ENCODE measurements at places on chromosomes 7 and 10.

GRCh38 chr10:72310241-72310633, 36.5 kb downstream of the DDIT4 start:
- no peak for DNase-seq

GRCh38 chr10:110059925-110060324, 52.1 kb downstream of the ADD3 start:
- no peak for DNase-seq

DNA sequence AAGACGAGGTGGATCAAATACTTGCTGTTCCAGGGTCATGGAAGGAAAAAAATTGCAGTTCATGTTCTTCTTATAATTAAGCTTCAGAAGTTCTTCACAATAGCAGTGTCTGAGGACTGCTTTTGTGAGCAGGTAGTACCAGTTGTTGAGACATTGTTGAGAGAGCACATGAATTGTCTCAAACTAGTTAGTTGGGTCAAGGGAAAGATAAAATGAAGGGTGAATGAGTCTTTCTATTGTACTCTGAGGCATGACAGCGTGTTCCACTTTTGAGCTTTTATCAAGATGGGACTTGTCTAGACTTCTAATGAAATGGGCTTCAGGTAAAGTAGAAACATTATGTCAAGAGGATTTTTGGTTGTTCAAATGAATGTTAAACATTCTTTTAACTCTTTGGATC, 26.0 kb downstream of the KAT6B start:
- no peak for DNase-seq

DNA sequence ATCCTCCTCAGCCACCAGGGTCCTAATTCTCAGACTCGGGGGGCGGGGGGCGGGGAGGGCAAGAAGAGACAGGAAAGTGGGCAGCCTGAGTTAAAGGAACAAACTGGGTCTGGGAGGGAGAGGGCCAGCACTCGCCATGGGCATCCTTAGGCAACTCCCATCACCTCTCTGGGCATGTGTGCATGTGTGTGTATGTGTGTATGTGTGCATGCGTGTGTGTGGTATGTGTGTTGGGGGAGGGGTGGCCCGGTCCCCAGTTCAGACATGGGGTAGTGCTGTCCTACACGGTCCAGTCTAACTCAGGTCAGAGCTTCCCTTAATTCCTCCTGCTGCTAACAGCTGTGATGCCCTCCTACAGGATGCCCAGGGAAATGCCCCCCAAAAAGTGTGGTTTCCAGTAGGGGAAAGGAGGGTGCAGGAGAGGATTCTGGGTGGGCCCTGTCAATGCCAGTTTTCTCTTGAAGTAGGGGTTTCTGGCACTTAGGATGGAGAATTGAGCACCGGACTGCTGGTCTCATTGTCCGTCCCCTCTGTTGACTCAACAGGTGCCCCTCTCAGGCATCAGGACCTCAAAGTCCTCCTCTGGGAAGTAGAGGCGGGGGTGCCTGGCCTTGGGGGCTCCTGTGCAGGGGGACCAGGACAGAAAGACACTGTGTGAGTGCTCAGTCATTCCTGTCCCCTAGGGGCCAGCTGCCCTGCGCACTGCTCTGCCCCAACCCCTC, 15.1 kb upstream of the ZMIZ1 start:
- no peak for DNase-seq

- DNase-seq: no peak
These were observed 43.4 kb downstream of the PRPS1L1 start for GRCh38 chr7:17984288-17984687.

GRCh38 chr7:151807846-151808245, 69.1 kb downstream of the PRKAG2 start:
- DNase-seq: no peak

DNA sequence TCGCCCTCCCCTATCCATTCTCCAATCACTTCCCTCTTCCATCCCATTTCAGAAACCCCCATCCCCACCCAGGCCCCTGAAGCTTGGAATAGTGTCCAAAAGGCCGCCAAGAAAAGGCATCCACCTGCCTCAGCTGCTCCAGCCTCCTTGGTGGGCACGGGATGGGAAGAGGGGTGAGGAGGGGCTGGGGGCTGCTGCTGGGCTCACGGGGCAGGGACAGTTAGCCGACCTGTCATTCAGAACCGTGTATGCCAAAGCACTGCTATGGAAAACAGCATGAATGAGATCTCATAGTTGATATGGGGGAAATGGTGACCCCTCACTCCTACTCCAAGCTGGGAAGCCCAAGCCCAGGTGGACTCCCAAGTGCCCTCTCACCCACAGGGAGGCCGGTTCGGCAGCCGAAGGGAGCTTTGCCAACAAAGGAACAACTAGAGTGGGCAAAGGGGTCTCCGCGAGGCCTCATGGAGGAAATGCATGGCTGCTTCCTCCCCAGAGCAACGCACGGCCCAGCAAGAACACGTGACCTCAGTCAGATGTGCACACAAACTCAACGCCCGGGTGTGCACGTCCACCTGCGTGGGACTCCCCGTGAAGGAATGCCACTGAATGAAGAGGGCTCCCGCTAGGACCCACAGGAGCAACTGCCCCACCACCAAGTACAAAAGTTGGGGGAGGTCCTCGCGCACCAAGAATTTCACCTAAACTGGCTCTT, 52.5 kb downstream of the EBF3 start:
- no peak for DNase-seq

DNA sequence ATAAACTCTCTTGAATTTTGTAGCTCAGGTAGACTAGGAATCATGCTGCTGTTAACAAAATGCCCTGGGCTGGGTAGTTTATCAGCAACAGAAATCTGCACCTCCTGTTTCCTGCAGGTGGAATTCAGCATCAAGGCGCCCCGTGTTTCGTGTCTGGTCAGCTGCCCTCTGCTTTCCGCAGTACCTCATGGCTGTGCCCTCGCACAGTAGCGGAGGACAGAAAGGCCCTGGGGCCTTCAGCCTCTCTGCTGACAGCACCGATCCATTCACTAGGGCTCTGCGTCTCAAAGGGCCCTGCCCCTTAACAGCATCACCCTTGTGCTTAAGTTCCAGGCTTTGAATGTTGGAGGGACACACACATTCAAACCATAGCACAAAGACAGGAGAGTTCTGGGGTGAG, 90.0 kb downstream of the DYNC2I1 start:
- no peak for DNase-seq

GRCh38 chr10:1293636-1294435, 237.7 kb downstream of the WDR37 start:
- DNase-seq: no peak

GRCh38 chr7:29449569-29450260, 113.9 kb upstream of the PRR15 start:
- no peak for DNase-seq

- DNase-seq: no peak
These were observed 133.2 kb upstream of the INHBA start for GRCh38 chr7:41835976-41836530.

- DNase-seq: no peak
These were observed 18.7 kb downstream of the EDRF1 start for GRCh38 chr10:125738206-125738605.

GRCh38 chr10:72226418-72227027, 10.4 kb upstream of the ASCC1 start:
- no peak for DNase-seq

DNA sequence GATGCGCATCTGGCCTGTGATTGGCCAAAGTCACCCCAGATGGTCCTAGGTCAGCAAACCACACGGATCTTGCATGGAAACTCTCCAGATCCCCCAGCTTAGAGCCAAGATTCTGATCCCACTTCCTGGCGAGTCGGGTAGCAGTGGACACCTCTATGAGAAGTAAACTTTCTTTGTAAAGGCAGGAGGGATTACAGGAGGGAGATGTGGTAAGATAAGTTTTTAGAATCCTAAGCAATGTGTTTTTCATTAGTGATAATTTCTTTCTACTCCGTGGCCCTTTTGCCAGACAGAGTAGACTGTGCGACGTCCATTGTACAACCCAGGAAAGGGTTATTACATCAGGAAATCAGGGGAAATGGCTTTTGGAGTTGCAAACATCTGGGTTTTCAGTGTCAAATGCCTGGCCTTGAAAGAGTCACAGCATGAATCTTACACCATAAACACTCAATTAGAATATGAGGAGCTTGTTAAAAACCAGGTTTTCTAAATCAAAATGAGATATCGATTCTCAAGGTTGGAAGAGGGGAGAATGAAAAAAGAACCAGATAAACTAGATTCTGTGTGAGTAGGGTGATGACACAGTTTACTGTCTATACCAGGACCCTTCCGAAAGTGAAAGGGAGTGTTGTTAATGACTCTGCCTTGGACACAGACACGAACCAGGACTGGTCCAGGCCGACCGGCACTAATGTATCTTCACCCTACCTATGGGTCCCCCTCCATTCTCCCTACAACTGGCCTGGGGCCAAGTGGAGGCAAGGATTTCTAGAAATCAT, 61.9 kb upstream of the WAC start:
- no peak for DNase-seq

GRCh38 chr7:45609180-45609579, 35.0 kb downstream of the ADCY1 start:
- no peak for DNase-seq

DNA sequence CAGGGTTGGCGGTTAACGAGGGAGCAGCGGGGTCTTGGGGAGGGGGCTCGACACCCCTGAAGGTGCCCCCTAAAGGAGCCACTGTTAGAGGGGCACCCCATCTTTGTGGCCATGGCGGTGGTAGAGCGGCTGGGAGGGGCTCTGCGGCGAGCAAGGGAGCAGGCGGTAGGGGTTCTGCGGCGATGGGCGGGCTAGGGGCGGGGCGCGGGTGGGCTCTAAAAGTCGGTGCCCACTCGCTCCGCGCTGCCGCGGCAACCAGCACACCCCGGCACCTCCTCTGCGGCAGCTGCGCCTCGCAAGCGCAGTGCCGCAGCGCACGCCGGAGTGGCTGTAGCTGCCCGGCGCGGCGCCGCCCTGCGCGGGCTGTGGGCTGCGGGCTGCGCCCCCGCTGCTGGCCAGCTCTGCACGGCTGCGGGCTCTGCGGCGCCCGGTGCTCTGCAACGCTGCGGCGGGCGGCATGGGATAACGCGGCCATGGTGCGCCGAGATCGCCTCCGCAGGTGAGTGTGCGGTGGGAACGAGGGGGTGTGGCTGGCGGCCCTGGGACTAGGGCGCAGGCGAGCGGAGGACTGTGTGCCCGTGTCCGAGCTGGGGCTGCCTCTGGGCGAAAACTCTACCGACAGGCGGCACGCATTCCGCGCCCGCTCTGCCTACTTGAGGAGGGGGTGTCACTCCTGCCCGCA, at the start of gene MEST:
TSS of gene MEST (plus strand) at position 245 of the 682 bp plus-strand sequence. CDS start at position 474, 229 bp downstream.
- no peak for DNase-seq

DNA sequence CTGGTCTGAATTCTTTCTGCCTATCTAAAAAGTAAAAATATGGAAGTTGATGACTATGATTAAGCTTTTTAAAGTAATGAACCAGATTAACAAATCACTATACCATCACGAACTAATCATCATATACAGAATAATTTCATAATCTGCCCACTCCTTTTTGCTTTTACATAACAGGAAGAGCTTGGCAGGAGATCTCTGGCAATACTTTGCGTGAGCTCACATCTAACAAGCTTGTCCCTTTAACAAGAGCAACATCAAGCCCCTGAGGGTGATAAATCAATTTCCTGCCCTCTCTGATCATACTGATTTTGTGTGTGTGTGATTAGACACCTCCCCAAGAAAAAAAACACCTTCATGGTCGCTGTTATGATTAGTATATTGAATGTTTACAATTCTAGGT, 143.5 kb upstream of the ASAH2 start:
- DNase-seq: no peak

GRCh38 chr7:25485026-25485425, 256.7 kb upstream of the NPVF start:
- DNase-seq: no peak

GRCh38 chr7:157012113-157012547, 1.7 kb upstream of the MNX1 start:
- DNase-seq: no peak

GRCh38 chr10:36236931-36237330, 594.8 kb upstream of the FZD8 start:
- no peak for DNase-seq

- DNase-seq: no peak
These were observed 12.6 kb upstream of the OR6B1 start for GRCh38 chr7:143987513-143987912.

- DNase-seq: no peak
These were observed 73.0 kb upstream of the STK17A start for GRCh38 chr7:43509906-43510305.

GRCh38 chr10:5461914-5462840, 37.2 kb downstream of the CALML5 start:
- DNase-seq: no peak

- no peak for DNase-seq
These were observed 1225.5 kb upstream of the CELF2 start for GRCh38 chr10:9792181-9792580.

GRCh38 chr7:11570922-11571550, 261.0 kb downstream of the THSD7A start:
- DNase-seq: no peak

DNA sequence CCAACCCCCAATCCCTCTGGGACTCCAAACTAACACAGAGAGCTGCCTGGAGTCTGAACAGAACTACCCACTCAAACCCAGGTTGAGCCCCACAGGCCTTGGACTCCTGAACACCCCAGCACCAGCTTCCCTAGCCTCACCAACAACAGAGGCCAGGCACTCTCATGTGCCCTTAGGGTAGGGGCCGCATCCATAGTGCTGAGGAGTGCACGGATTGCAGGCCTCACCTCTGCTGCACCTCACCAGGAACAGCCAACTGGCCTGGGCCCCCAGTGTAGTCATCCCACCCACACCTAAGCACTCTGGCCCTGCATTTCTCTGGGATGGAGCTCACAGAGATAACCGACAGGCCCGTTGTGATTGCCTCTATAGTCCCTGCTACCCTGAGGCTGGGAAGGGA, 194.2 kb downstream of the HPSE2 start:
- no peak for DNase-seq

DNA sequence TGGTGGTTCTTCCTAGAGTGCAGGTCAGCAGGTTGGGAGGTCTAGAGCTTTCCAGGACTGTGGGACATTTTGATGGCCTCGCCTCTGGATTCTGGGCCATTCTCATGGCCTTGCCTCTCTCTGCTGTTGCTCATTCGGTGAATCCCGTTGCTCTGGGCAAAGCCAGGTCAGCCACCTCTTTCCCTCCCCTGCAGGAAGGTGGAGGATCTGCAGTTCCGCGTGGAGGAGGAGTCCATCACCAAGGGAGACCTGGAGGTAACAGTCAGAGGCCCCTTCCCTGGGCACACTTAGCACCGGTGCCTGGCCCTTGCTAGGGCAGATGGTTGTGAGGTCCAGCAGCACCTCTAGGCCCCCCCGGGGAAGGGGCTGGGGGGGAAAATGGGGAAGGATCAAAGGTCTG, 74.9 kb downstream of the CLIP2 start:
- DNase-seq: no peak
